CD14-positive monocyte (primary cell): ENCODE measurements at places on chromosomes 16 and 17. TPM values are rescaled to one million over a fixed set of nuclear protein-coding genes. Genes with fewer than 3 reads are reported as not detected.

The ITGA2B gene
- polyA plus RNA-seq, result 1.1 TPM

The CDH1 gene
- polyA plus RNA-seq, result 0.13 TPM

GRCh38 chr17:76546556-76547182, 6.8 kb downstream of the PRCD start:
- no peak overlapping the region for H3K4me3 ChIP-seq
- H3K27ac ChIP-seq, result no peak overlapping the region
- no peak for DNase-seq
- peaks cover 21% of the 10 kb centered on the region for H3K4me1 ChIP-seq
- H3K27me3 ChIP-seq, result peaks cover 26% of the 10 kb centered on the region
- no peaks in the 10 kb centered on the region for H3K36me3 ChIP-seq

DNA sequence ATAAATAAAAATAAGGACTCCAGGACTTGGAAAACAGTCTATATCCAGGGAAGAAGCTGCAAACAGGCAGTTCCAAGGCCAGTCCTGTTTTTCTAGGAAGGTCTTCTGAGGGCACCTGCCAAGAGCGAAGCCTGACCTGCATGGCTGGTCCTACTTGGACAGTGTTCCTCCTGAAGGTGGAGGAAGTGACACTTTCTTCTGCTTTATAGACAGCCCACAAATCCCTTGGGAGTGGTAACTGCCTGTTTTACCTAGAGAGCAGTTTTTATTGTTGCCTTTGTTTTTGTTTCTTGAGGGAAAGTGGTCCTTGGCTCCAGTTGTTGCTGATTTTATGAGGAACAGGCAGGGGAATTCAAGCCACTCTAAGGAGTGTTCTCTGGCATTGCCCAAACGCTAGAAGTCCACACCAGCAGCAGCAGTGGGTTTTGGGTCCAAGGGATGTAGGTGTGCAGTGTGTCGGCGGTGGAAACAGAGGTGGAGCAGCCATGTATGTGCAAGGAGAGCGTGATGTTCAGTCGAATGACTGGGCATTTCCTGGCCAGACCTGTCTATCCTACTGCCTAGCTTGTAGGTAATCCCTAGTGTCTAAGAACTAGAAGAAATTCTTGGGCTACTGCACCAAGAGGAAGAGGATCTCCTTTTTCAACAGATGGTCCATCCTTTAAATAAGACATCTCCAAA, 35.3 kb downstream of the LDHD start:
- no peaks in the 10 kb centered on the region for H3K27me3 ChIP-seq
- peaks cover 5% of the 10 kb centered on the region for H3K4me1 ChIP-seq
- H3K27ac ChIP-seq, result no peak overlapping the region
- DNase-seq, result no peak
- no peaks in the 10 kb centered on the region for H3K36me3 ChIP-seq

GRCh38 chr17:4960279-4960922, 7.2 kb downstream of the SPAG7 start:
- peaks cover 21% of the 10 kb centered on the region for H3K36me3 ChIP-seq
- no peak overlapping the region for H3K4me3 ChIP-seq
- DNase-seq, result no peak
- no peaks in the 10 kb centered on the region for H3K27me3 ChIP-seq
- H3K27ac ChIP-seq, result no peak overlapping the region
- H3K4me1 ChIP-seq, result peaks cover 17% of the 10 kb centered on the region

DNA sequence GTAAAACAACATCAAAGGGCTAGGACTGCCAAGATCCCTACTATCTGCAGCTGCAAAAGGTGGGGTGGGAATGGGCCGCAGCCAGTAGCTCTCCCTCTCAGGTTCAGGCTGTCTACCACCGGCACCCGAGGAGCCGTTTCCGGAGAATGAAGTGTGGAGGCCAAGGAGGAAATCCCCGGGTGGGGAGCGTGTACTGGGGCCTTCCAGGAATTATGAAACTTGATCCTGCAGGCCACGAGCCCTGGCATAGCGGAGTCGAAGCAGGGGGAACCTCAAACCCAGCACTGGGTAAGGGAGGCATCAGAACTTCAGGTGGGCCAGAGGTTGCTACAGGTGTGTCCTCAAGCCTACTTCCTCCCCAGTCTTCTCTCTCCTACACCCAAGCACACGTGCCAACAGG, 5.1 kb downstream of the INPP5K start:
- H3K27me3 ChIP-seq, result no peaks in the 10 kb centered on the region
- H3K27ac ChIP-seq, result no peak overlapping the region
- H3K4me3 ChIP-seq, result no peak overlapping the region
- H3K4me1 ChIP-seq, result peaks cover 14% of the 10 kb centered on the region
